ENCODE measurements at places on chromosomes 11 and 22. TPM values are rescaled to one million over a fixed set of nuclear protein-coding genes. Genes with fewer than 3 reads are reported as not detected.

The PKNOX2 gene
- 5.7 TPM for total RNA-seq

- no peak for DNase-seq
Measured at GRCh38 chr11:68687986-68688385, 3.6 kb downstream of the GAL start.

GRCh38 chr11:114340311-114341131 lies 44.3 kb downstream of the NNMT start:
- DNase-seq, result peak; percentile 19

GRCh38 chr11:120929664-120930154 lies 94.2 kb upstream of the TBCEL start:
- DNase-seq, result no peak

All from tibial nerve (tissue), 4 donors.